ENCODE measurements at places on chromosomes 11 and 22.

GRCh38 chr22:23862103-23862502 is 4.4 kb downstream of the SLC2A11 start:
- peak; percentile 84 for DNase-seq

DNA sequence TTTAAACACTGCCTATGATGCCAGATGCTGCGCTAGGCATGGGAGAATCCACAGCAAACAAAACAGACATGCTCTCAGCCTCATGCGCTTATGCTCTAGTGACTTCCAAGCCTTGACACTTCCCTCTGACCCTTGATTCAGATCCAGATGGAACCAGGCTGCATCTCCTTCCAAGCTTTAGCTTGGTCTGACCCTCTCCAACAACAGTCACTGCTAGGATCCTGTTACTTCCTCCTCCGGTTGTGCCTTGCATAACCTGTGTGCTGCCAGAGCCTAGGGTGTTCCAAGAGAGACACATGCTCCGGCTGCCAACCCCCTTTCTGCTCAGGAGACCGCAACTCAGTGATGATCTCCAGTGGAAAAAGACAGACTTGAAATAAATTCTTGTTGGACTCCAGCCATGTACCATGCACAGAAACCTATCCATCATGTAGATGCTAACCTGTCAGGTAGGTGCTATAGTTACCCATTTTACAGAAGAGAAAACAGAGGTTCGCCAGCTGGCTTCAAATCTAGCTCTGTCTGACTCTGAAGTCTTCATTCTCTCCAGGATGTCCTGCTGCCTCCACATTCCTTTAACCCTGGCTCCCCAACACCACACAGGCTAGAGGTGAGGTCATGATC is 136.3 kb upstream of the TEAD1 start:
- DNase-seq = no peak

GRCh38 chr22:50326225-50326955 is 422 bp downstream of the DENND6B start:
- no peak for DNase-seq

DNA sequence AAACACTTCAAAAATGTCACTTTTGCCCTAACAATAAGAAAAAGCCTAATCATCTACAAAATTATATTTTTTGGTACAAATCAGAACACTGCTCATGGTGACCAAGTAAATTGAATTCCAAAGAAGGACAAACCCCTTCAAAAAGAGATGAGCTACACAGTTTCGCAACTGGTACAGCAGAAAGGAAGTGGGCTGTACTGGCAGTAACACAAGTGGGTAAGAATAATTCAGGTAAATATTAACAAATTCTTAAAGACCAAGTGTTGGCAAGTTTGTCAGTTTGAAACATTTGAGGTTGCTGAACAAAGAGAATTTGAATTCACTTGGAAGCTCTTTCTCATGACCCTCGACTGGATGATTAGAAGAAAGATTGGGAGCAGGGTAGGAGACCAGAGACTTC is 35.5 kb downstream of the MSANTD4 start:
- no peak for DNase-seq

DNA sequence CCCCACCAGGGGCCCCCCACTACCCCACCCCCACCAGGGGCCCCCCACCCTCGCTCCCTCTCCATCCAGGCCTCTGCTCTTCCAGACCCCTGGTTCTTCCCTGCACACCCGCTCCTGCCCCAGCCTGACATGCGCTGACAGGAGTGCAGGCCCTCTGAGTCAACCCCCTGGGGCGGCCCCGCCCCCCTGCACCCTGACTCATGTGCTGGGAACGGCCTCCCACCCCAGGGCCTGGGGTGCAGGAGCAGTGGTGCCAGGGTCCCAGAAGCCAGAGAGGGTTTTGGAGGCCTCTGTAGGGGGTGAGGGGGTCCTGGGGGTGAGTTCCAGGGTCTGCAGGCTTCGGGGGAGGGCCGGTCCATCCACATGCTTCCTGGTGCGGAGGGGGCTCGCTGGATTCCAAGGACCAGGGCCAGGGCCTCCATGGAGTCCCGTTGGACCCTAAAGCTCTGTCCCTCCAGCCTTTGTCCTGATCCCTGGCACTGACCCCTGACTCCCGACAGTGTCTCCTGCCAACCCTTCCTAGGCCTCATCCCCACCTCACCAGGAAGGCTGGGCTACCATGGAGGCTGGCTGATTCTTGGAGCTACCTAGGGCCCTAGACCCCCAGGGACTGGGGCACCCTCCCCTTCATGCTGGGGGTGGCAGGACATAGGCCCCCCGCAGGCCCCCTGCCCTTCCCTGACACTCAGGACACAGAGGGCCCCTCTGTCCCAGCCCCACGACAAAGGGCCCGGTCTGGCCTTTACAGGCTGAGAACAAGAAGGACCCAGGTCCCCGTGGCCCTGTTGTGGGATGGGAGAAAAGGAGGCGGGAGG is 583 bp upstream of the PKP3 start:
- no peak for DNase-seq

DNA sequence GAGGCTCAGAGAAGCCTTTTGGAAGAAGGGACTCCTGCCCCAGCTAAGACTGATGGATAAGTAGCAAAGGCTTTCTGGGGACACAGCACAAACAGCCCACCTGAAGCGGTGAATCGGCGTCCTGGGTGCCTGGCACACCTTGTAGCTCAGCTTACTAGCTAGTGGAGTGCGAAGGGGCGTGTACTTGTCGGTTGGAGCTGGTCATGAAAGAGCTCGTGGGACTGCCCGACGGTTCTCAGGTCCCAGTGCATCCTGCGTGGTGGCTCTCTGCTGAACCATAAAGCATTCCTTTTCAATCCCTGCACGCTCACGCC is 690 bp upstream of the UVRAG start:
- no peak for DNase-seq

DNA sequence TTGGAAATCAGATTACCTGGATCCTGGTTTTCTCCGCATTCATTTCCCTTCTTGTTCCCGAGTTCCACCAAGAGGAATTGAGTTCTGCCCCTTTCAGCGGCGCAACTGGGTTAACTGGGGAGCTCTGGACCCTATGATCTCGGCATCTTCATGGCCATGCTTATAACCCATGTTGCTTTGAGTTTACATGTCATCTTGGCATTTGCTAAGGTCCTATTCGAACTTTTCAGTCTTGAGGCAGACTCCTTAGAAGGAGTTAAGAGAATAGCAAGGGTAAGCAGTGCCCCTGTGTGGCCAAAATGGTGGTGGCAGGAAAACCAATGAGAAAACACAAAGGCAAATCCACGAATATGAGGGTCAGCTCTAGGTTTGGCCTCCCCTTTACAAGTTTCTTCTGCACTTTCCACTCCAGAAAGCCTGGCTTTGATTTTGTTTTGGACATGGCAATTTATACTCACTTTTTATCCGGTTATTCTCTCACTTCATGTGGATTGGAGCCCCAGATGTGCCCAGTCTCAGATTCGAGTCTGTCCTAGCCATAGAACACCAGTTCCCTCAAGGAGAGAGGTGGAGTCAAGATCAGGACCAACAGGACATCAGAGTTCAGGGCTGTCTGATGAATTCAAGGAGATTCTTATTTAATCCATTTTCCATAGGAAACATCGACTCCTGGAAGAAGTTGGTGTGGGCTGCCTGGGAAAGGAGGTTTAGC is 55.3 kb upstream of the FBXO3 start:
- DNase-seq = peak; percentile 89

DNA sequence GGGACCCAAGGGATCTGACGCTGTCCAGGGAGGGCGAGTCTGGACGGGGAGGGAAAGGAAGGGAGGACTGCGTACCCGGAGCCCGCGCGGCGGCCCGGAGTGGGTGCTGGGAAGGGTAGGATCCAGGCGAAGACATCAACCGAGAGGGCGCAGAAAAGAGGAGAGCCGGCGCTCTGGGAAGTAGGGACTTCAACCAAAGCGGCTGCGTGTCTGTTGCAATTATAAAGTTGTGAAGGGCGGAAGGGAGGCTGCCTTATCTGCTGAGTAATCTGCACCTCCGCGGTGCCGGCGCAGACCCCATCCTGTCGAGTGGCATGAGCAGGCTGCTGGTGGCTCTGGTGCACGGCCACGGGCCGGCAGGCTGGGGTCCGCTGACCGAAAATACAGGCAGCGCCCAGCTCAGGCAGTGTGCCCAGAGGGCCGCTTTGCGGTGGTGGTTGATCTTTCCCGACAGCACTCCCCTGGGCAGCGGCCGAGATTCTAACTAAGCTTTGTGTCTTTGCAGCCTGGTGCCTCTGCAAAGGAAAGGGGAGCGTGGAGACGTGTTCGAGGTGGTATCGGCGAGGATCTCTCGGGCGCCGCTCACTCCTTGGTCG is 978 bp downstream of the C11orf87 start:
- peak; percentile 28 for DNase-seq

DNA sequence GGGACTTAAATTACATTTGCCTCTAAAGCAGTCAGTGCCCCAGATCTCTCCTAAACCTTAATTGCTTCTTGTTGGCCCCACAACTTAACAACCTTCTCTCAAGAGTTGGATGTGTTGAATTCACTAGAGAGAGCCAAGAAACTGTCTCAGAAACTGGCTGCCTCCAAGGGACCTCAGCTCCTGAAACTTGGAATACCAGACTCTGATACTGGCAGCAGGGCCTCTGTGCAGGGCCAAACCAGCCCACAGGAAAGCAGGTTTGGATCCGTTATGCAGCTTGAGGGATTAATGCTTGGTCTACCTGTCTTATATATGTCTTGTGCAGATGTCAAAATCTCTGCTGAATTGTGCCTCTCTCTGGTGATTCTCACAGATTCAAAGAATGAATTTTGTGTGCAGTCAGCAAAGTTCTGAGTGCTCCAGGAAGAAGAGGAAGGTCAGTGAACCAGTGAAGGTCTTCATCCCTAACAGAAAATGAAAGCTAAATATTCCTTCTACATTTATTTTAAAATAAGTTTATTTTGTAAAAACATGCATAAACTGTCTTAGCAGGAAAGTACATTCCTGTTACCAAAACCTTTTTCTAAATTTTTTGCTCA is 70.8 kb downstream of the LIF start:
- DNase-seq = no peak

DNA sequence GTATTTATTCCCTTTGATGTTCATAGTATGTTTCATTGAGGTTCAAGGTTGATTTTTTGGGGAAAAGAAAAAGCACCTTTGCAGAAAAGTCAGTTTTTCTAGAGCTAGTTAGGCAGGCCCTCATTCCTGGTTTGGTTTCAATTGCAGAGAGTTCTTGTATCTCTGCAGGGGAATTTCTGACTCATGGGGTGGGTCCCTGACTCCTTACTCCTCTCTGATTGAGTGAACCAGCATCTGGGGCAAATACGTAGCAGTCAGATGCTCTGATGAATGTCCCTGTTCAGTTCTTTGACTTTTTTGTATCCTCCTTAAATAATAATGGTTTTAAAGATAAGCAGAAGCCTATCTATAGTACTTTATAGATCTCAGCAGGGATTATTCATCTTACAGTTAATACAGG is 7.7 kb upstream of the NCR3LG1 start:
- DNase-seq = peak; percentile 29

DNA sequence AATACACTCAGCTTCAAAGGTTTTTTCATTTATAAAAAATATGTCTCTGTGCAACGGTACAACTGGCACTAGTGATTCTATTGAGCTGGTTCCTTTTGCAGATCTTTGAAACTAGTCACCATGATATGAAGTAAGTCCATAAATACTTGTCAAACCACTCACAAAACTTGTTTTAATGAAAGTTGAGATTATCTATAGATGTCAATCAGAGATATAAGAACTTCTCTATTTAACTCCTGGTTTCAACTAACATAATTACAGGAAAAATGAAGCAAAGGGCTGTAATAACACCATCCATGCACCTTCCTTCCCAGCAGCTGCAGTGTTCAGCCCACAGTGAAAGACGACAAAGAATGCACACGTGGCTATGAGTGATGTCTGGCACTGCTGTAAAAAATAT is 44.7 kb downstream of the TMEM123 start:
- peak; percentile 36 for DNase-seq

DNA sequence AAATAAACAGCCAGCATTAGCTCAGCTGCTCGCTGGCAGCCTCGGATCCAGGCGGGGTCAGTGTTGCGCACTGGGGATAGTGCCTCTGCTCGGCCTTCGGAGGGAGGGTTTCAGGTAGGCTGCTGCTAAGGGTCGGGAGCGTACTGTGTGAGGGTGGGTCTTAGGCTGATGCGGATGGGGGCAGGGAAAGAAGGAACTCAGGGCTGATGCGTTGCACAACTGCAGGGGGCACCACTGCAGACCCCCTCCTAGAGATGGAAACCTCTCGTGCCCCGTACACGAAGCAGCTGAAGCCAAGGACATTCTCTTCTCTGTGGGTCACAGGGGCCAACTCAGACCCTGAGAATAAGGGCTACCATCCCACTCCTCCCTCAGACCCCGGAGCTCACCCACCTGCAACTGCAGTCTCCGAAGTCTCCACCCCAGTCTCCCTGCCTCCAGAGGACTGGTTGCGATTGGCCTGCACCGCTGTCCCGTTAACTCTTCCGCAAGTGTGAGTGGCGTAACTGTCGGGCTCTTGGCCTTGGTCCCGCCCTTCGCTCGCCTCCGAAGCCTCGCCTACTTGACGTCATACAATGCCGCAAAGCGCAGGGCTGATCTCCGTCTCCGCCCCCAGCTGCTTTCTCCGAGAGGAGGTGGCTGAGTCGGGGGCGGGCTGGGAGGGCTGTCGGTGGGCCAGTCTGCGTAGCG is at the start of gene KBTBD3:
Gene KBTBD3 (minus strand): TSS at position 429 of the 690 bp plus-strand sequence. CDS start 18,250 bp downstream, outside the sequence.
- peak; percentile 100 for DNase-seq

- no peak for DNase-seq
Measured at GRCh38 chr22:31087744-31088215, 6.7 kb downstream of the SMTN start.

GRCh38 chr22:48649031-48649430 is 1178.6 kb downstream of the BRD1 start:
- DNase-seq = no peak

- DNase-seq = peak; percentile 67
Measured at GRCh38 chr11:47233989-47234668, 14.5 kb downstream of the ACP2 start.

DNA sequence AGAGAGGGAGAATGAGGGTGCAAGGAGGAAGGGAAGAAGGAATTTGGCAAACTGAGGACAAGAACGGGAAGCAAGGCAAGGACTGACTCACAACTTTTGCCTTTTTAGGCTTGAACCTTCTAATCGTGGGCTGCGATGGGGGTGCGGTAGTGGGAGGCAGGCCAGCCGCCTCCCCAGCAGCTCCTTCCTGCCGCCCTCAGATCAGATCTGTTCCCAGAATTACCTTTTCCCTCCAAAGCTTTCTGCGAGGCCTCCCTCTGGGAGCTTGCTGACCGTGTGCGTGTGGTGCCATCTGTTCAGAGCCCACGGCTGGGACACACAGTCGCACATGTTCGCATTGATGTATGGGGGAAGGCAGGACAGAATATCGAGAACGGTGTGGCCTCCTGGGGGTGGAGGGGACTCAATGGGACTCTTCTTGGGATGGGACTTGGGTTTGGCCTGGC is 86.9 kb upstream of the PARVA start:
- no peak for DNase-seq

DNA sequence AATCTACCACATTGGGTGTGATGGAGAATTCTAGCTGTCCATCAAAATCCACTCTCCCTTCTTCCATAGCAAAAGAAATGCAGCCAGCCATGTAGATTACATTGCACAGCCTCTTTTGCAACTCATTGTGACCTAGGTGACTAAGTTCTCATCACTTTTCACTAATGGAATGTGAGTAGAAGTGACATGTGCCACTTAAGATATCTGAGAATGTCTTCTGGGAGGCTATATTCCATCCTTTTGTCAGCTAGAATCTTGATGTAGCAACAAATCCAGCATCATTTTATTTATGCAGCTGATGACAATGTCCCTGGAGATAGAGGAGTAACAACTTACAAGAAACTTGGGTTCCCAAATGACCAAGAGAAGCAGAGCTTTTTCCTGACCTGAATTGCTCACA is 61.5 kb upstream of the API5 start:
- DNase-seq = no peak
